ENCODE measurements at places on chromosomes 5 and 9.

GRCh38 chr5:39169081-39169480, 50.3 kb downstream of the FYB1 start:
- no peak for DNase-seq

DNA sequence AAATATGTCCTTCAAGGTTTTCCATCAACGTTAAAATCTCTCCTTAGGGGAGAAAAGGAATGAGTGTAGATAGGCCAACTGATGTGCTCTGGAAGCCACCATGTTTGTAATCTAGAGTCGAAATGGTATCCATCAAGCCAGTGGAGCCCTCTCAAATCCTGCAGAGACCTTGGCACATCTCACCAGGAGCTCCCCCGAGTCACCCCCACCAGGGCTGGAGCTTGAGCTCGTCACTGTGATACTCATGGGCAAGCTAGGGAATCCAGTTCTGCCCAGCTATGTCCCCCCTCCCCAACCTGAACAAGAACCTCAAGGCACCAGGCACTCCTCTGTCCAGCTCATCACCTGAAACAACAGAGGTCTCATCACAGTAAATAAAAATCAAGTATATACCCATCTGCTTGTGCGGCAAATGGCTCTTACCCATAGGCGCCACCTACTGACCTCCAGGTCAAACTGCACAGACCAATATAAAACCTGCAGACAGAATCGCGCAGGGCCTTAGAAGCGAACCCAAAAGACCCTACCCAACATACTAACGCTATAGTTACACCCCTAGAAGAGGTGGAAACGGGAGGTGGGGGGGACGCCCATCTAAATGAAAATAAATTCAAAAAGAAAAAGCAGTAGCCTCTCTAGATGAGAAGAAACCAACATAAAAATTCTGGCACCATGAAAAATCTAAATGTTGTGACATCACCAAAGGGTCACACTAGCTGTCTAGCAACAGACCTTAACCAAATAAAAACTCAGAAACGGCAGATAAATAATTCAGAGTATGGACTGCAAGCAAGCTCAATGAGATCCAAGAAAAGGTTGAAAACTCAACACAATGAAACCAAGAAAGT, 75.0 kb downstream of the TTC39B start:
- peak; percentile 17 for DNase-seq

- no peak for DNase-seq
Measured at GRCh38 chr5:177189416-177189815, 55.8 kb downstream of the NSD1 start.

DNA sequence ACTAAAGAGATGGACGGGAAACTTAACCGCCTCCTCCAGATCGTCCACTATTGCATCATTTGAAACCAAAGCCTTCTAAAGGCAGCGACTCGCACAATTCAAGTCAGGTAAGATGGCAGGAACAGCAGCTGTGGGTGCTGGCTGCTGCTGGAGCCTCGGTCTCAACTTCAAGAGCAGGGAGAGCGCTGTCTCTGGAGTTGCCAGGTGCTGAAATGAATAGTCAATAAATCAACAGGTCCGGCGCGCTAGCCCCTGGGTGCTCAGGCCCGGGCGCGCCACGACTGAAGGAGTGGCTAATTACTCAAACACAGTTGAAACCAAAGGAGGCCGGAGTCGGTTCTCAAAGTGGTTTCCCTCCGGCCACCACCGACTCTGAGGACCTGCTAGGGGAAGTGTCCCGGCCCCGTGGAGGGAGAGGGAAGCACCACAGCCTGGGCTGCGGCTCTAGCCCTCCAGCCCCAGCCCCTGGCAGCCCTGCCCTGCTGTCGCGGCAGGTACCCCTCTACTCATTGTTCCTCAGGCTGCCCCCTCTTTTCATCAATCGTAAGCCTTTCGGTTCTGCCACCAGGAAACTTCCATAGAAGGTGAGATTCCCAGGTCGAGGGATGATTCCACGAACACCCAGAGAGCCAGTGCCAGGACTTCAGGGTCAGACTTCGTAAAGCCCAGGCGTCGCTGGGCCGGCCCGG, 804 bp downstream of the TTC39B start:
- DNase-seq, result peak; percentile 38

DNA sequence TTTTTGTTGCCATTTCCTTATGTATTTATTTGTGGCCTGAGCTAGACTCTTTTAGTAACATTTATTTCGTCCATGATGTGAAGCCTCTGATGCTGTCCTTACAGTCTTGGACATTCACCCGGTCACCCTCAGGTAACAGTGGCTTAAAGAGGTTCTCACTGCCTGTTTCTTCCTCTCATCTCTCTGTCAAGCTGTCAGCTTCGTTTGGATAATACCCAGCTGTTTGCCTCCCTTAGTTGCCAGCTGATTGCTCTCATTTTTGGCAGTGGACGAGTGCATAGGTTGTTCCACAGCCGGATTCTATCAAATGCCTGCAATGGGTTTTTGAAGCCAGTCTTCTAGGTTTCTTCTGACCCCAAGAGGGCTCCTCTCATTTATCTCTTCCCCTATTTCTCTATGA, 427.7 kb downstream of the MED10 start:
- no peak for DNase-seq

- DNase-seq, result no peak
Measured at GRCh38 chr5:124912638-124913328, 166.3 kb upstream of the ZNF608 start.

GRCh38 chr9:14346811-14347405, 33.0 kb upstream of the NFIB start:
- no peak for DNase-seq

DNA sequence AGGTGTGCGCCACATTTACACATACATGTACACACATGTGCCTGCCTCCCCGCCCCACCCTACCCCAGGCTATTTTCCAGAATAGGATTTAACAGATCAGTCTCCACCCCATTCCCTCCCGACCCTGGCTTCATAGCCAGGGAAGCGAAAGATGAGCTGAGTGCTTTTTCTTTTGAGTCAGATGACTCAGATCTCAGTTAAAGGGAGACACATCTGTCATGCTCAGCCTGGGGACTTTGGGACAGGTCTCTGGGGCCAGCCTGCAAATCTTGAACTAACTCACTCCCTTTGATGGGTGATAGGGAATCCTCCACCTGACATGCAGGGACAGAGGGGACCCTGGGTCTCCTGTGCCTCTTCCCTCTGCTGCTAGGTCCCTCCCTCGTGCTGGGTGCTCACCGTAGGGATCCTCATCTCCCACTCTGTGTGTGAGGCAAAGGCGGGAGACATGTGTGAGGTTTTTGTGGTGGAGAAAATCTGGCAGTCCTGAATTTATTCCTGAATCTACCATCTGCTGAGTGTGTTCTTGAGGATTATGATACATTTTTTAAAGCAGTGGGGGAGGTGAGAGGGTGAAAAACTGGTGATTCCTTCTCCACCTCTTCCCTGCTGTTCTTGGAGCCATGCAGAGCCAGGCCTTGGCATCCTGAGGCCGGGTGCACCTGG, 37.7 kb downstream of the NEUROG1 start:
- DNase-seq, result no peak

- DNase-seq, result no peak
Measured at GRCh38 chr9:16753256-16753655, 117.2 kb downstream of the BNC2 start.

- no peak for DNase-seq
Measured at GRCh38 chr5:135345956-135346731, 52.9 kb downstream of the MACROH2A1 start.

GRCh38 chr5:160369990-160370712, at the start of gene C1QTNF2:
TSS of gene C1QTNF2 (minus strand) at chr5:160370626. CDS start at chr5:160355011, 15,615 bp downstream.
- no peak for DNase-seq

DNA sequence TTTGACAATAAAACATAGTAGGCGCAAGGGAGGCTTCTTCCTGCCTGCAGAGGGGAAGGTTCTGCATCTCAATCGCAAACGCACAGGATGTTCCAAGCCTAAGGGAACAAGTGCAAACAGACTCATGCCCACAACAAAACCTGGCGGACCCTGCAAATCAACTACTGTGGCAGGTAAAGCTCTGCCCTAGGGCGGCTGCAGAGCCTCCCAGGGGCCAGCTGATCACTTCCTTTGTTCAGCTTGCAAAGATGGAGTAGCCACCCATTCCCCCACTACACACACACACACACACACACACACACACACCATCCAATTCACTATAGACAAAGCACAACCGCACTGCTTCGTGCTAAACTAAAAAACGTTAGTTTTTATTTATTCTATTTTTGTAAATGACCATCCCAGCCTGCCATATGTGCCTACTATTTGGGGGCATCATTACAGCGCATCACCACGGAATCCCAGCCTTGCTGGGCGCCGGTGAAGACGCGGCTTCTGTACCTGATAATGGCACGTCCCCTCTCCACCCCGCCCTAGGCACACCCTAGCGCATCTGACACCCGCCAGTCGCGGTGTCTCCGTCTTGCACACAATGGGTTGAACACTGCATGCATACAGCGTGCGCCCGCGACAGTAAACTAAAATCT, 57.6 kb downstream of the DPYSL3 start:
- DNase-seq, result no peak

DNA sequence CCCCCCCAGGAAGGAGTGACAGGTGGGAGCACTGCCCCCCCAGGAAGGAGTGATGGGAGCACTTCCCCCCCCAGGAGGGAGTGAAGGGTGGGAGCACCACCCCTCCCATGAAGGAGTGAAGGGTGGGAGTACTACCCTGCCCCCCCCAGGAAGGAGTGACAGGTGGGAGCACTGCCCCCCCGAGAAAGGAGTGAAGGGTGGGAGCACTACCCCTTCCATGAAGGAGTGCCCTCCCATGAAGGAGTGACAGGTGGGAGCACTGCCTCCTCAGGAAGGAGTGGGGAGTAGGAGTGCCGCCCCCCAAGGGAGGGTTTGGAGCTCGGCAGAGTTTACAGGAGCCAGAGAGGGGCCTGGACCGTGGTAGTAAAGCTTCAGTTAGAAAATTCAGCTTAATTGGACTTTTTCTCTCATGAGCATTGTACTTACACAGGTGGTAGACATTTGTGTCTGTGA, 100.7 kb downstream of the CACNA1B start:
- DNase-seq, result no peak
